ENCODE measurements at places on chromosomes 1 and 21.
A peak's percentile ranks its signal among the peaks of the same experiment; 100 is the strongest.

- no peak for DNase-seq
These were observed 169.6 kb downstream of the RYR2 start for GRCh38 chr1:237211540-237211939.

- no peak for DNase-seq
These were observed 76.0 kb downstream of the NFASC start for GRCh38 chr1:204946640-204947039.

DNA sequence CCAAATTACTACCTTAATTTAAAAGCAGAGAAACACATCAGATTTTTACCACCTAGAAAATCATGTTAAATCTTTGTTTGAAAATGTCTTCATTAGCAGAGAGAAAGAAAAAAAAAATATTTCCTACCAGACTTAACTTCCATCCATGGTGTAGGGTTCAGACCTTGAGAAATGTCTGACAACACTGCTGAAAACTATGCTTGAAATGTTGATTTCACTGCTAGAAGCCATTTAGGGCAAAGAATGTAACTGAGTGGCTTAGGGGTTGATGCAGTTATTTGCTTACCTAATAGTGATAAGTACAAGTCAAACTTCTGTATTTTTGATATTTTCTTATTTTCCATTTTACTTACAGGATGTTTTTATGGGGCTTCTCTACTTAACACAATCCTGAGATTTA, 495.6 kb upstream of the NEGR1 start:
- DNase-seq: no peak

- DNase-seq: peak; percentile 73
These were observed 23.6 kb downstream of the GPA33 start for GRCh38 chr1:167066333-167067122.

DNA sequence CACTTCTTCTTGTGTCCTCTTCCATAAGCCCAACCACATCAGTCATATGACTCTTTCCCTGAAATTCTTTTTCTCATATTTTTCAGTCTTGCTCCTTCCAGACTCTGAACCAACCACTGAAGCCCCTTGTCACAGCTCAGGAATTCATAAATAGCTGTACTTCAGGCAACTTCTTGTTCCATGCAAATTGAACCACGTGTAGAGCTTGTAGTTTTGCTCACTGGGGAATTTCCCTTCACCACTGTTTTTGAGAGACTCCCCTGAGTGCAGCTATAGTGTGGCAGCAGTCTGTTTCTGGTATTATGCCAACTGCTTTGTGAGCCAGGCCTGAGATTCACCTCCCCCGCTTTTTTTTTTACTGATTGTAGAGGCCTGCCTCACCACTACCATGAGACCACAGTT, 150.3 kb upstream of the SPAG17 start:
- DNase-seq: no peak

DNA sequence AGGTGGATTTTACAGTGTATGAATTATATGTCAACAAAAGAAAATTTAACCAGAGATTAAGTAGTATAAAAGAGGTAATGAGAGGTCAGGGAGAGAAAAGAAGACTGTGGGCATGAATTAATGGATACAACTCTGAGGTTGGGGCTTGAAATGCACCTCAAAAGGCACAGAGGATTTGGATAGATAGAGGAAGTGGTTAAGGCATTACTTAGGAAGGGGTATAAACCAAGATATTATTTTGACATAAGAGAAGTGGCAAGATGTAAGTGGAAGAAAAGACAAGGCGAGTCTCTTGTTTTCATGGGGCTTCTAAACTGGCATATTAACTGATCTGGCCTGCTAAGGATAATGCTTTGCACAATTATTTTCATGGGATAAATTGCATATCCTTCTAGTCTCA, 34.1 kb downstream of the RAP1A start:
- no peak for DNase-seq

DNA sequence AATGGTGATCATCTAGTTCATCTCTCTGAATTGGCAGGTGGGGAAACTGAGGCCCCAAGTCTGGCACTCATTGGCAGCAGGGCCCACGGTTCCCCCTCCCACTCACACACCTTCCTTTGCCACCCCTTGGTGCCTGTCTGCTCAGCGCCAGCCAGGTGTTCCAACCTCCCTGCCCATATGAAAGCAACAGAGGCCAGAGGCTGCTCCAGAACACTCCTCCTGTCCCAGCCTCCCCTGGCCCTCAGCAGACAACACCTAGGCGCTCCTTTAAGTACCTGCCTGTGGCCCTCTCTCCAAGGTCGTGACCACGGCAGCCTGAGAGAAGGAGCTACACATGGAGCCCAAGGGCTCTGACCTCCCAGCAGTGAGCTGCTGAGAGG, 362.3 kb upstream of the VAMP3 start:
- no peak for DNase-seq

- no peak for DNase-seq
These were observed 1.7 kb downstream of the RHOU start for GRCh38 chr1:228736844-228737445.
